Transverse colon (tissue), 4 donors: ENCODE measurements at places on chromosomes 4 and X.

DNA sequence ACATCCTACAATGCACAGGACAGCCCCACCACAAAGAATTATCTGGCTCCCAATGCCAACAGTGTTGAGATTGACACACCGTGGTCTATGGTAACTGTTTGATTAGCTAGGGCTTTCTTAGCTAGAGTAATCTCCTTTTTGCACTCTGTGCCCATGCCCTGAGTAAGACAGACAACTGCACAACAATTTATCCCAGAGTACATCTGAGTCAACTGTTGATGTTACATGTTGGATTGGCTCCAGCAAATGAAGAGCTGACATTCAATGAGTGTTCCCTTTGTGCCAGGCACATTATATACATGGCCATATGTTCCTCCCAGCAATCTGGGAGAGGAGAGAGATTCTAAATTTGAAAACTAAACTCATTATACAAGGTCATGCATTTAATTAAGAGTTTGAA is 3.9 kb upstream of the FAM9C start:
- DNase-seq = no peak

DNA sequence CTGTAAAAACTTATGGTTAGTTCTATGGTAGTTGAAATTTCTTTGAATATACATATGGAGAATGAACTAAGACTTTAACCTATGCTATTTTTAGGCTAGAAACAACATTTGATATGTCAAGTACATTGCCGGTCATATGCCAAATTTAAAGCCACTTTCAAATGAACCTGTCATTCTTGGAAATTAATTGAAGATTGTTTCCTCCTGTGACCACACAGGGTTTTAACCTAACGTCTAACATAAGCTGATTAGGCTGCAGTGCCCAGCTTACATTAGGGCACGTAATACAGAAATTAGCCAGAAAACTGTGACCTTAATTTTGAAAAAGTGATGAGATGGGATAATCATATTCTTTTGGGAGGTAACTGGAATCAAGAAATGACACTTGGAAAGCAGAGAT is 645.9 kb downstream of the FSTL5 start:
- DNase-seq = no peak

- no peak for DNase-seq
Observed at GRCh38 chrX:13692771-13693231, 3.9 kb downstream of the RAB9A start.

DNA sequence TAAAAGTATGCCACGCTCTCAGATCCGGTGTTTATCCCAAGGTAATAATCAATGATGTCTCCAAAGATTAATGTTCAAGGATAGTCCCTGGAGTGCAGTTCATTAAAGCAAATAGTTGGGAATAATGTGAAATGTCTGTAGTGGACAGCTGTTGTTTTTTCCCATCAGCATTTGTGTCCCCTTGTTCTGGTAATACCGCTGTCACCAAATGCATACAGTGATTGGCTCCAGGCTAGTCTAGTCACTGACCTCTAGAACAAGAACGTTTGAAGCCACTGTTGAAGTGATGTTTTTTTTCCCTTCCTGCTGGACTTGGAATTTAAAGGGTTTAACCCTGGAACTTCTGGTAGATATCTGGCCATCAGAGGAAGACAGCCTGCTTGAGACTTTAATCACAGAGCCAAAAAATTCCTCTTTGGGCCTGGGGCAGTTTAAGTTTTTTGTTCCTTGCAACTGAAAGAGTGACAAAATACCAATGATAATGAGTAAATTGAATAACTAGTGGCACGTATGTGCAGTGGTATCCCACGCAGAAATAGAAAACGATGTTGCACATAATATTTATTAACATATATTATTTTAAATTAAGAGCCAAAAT is 30.6 kb downstream of the HSD17B11 start:
- DNase-seq = no peak

DNA sequence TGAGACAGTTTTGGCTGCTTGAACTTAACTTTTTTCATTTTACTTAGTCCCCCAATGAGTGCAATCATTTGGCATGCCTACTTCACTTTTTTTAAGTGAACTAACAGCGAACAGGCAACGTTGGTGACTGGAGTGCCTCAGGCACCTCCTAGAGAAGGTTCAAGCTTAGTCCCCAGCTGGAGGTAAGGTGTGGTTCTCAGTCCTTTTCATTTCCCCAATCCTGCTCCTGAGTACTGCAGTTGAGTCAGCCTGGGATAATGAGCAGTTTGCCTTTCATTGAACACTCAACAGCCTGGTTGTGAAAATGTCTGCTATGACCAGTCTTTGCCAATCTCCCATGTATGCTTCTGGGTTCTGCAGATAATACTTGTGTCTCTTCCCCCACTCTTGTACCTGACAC is 109.5 kb downstream of the CDKL5 start:
- DNase-seq = no peak

- no peak for DNase-seq
Observed at GRCh38 chr4:55912249-55912648, 36.5 kb upstream of the CEP135 start.

- no peak for DNase-seq
Observed at GRCh38 chr4:36286481-36286871, 5.1 kb downstream of the DTHD1 start.

DNA sequence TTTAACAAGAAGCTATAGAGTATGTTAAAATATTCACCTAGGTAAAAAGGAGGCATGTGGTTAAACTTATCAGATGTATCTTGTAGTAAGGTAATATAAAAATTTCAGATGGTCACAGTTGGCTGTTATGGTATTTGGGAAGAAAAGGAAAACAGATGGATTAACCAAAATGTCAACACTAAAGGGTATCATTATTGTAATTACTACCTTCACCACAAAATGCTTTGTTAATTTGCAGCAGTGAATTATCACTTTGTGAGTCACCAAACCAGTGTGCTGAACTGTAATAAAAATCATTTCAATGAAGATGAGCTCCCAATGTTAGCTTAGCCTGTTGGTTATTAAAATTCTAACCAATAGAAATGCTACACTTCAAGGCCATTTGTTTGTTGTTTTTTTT is 233.9 kb downstream of the RPA4 start:
- DNase-seq = no peak

DNA sequence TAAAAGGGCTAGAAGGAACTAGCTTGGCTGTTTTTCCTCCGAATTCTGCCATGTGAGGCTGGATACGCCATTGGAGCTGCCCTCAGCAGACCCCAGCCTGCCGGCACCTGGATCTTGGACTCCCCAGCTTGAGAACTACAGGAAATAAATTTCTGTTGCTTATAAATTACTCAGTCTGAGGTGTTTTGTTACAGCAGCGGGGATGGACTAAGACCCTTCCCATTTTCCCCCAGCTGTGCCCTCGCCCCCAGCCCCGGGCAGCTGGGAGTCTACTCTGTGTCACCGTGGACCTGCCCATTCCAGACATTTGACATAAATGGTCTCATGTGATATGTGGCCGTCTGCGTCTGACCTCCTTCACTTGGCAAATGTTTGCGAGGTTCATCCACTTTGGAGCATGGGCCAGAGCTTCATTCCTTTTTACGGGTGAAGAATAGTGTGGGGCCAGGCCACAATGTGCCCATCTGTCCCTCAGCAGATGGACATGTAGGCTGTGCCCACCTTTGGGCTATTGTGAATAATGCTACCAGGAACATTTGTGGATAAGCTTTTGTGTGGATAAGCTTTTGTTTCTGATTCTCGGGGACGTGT is 30.7 kb upstream of the SPON2 start:
- DNase-seq = peak; percentile 7

DNA sequence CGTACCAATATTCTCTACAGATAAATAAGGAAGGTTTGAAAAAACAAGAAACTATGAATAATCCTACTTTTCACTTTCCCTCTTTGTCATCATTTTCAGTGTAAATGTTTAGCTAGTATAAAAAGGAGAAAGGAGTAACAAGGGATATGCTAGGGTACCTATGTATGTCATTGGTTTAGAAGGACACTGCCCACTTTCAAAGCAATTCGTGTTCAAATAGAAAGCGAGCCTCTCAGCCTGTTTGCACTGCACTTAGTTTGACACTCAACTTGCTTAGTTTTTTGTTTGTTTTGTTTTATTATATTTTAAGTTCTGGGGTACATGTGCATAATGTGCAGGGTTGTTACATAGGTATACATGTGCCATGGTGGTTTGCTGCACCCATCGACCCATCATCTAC is 21.6 kb upstream of the RXFP1 start:
- no peak for DNase-seq

- no peak for DNase-seq
Observed at GRCh38 chrX:40415675-40416074, 165.1 kb upstream of the ATP6AP2 start.

GRCh38 chrX:130758072-130758471 is 144.9 kb downstream of the ENOX2 start:
- no peak for DNase-seq

GRCh38 chrX:154460326-154460725 is 2.2 kb downstream of the PLXNA3 start:
- DNase-seq = no peak

DNA sequence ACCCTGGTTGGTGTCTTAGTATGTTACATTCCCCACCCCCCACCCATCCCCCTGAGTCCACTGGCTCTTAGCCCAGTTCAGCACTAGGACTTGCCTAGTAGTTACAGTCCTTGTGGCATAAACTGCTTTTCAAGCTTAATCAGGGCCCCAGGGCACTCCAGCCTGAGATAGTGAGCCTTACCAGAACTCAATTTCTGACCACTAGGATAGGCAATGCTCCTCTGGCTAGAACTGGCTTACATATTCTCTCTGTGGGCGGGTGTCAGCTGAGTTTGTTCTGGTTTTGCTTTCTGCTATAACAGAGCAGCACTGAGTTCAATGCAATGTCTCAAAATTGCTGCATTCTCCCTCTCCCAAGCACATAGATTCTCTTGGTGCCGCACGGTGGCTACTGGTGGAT is 391.4 kb upstream of the DIPK2B start:
- no peak for DNase-seq

DNA sequence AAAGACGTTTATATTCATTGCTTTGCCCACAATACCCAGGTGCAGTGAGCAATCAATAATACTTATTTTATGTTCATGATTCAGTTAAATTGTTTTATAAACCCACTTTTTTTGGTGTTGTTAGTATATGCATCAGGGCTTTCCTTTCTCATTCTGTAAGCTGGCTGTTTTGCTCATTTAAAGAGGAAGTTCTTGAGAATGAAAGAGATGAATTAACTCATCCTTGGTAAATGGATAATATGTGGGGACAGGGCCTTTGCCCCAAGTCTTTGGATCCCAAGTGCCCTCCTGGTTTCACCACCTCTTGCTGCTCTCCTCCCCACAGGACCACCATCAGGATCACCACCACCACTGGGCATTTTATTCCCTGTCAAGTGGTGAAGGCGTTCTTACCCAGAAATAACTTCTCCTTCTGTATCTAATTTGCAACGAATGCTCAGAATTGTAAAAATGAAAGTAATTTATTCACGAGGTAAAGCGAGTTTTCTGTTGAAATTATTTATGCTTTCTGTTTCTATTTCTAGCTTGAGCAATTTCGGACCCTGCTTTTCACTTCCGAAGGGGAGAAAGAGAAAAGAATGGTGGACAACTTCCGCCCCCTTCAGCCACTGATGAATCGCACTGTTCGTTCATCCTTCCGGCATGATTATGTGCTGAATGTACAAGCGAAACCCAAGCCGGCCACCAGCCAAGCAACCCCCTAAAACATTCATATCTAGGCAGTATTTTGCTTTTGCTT is 8.2 kb upstream of the ZRSR2 start:
- DNase-seq = peak; percentile 13

DNA sequence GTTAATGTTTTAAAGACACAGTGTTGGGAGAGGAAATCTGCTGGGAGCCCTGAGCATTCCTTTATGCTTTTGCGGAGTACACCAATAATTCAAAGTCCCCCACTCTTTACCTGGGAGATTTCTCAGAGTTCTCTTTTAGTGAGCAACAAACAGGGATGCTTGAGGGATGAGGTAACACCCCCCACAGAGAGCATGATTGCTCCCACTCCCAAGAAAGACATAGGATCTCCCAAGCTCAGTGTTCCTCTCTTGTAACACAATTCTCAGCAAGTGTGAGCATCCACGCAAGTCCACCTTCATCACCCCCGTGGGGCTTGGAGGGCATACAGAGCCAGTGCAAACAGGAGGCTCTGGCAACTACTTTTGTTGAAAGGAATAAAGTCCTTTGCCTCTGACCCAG is 36.1 kb downstream of the GSPT2 start:
- no peak for DNase-seq

- DNase-seq = peak; percentile 51
Observed at GRCh38 chrX:81120936-81121371, 80.8 kb downstream of the HMGN5 start.

GRCh38 chrX:71182871-71183270 is 38.2 kb downstream of the NLGN3 start:
- no peak for DNase-seq

GRCh38 chr4:95614684-95615205 is 66.0 kb upstream of the UNC5C start:
- no peak for DNase-seq

- DNase-seq = no peak
Observed at GRCh38 chr4:116796022-116796421, 289.4 kb downstream of the TRAM1L1 start.

DNA sequence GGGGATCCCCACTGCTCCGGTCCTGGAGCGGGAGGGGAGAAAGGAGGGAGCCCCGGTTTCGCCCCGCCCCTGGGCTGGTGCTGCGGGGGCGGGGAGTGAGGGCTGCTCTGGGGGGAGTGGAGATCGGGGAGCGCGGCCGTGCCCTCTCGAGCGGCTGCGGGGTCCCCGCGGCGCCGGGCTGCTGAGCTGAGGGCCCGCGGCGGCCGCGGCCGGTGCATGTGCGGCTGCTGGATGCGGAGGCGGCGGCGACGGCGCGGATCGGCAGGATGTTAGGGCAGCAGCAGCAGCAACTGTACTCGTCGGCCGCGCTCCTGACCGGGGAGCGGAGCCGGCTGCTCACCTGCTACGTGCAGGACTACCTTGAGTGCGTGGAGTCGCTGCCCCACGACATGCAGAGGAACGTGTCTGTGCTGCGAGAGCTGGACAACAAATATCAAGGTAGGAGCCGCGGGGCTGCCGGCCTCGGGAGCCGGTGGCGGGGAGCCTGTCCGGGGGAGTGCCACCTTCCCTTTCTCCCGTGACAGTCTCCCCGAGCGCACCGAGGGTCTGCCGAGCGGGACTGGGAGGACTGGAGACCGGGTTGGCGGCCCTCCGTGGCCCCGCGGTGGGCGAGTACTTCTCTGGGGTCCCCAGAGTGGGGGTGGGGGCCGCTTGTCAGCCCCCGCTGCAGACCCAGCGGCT is at the start of gene ING2:
ING2 (plus strand) TSS at position 129 of the 681 bp plus-strand sequence; CDS start at position 267, 138 bp downstream.
- DNase-seq = no peak

DNA sequence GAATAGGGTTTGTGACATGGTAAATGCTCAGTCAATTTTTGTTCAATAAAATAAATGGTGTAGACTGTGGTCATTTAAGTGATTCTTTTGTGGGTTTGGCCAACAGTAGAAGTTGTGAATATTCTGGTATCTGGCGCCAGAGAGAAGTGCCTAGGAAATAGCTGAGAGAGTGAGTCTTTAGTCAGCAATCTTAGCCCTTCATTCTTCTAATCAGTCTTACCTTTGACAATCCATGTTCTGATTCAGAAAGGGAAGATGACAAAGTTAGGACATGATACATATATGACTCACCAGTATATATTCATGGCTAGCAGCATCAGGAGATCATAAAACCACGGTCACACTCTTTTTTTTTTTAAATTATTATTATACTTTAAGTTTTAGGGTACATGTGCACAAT is 141.8 kb upstream of the PCDH18 start:
- DNase-seq = no peak
